ENCODE measurements at places on chromosomes 5 and 9. TPM values are rescaled to one million over a fixed set of nuclear protein-coding genes. Genes with fewer than 3 reads are reported as not detected.

DNA sequence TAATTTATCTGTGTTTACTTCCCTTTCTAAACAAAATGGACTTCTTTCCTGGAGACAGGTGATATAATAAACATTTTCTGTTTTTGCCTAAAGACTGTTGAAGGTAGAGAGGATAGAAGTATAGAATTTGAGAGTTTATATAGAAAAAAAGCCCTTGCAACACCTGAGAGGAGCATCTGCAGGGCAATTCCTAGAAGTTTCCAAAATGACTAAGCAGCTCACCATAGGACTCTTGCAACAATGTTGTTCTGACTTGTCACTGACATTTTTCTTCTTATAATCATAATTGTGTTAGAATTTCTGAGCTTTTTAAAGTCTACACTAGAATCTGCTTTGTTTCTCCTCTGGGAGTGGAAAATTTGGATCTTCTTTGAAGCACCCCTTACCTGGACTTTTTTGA, 216.8 kb downstream of the TUSC1 start:
- H3K4me3 ChIP-seq, result no peak overlapping the region
- H3K36me3 ChIP-seq, result no peaks in the 10 kb centered on the region
- no peak overlapping the region for H3K27ac ChIP-seq
- H3K4me1 ChIP-seq, result no peaks in the 10 kb centered on the region

Gene GNAQ
- total RNA-seq, result 95.5 TPM

DNA sequence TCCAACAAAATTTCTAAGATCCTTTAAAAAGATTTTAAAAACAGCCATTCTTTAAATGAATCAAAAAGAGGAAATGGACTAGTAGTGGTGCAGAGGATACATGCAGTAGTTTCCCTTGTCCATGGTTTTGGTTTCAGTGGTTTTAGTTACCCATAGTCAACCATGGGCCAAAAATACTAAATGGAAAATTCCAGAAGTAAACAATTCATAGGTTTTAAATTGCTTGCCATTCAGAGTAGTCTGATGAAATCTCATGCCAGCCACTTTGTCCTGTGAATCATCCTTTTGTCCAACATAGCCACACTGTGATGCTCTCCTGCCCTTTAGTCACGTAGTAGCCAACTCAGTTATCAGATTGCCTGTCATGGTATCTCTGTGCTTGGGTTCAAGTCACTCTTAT, 286.1 kb downstream of the ANXA1 start:
- no peak overlapping the region for H3K27ac ChIP-seq
- H3K27me3 ChIP-seq, result no peaks in the 10 kb centered on the region
- no peaks in the 10 kb centered on the region for H3K4me1 ChIP-seq
- H3K36me3 ChIP-seq, result no peaks in the 10 kb centered on the region

- no peak for DNase-seq
- no peak overlapping the region for H3K4me3 ChIP-seq
- H3K27me3 ChIP-seq, result no peaks in the 10 kb centered on the region
- H3K36me3 ChIP-seq, result no peaks in the 10 kb centered on the region
Observed at GRCh38 chr5:38450627-38451026, 105.8 kb downstream of the LIFR start.

Gene COQ4
- total RNA-seq, result 36.2 TPM

- DNase-seq, result no peak
- no peaks in the 10 kb centered on the region for H3K36me3 ChIP-seq
- H3K4me1 ChIP-seq, result no peaks in the 10 kb centered on the region
Observed at GRCh38 chr9:89739511-89739910, 134.7 kb downstream of the GADD45G start.

GRCh38 chr5:57358796-57359592, 123.6 kb downstream of the ACTBL2 start:
- no peak overlapping the region for H3K4me3 ChIP-seq
- no peaks in the 10 kb centered on the region for H3K27me3 ChIP-seq
- H3K36me3 ChIP-seq, result no peaks in the 10 kb centered on the region
- H3K27ac ChIP-seq, result no peak overlapping the region

DNA sequence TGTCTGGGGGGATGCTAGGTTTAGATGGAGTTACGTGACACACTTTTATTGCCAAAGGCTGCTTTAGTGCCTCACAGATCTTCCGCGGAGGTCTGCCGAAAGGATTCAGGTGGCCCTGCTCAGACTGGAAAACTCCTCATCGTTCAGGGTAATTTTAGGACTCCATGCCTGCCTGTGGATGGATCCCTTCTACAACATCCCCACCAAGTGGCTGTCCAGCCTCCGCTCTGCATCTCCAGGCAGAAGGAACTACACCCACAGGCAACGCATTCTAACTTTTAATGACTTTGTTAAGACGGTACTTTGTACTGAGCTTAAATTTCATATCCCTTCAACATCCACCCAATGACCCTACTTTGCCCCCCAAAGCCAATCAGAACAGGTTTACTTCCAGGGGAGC, 29.4 kb downstream of the ATPSCKMT start:
- H3K36me3 ChIP-seq, result peaks cover 20% of the 10 kb centered on the region
- no peaks in the 10 kb centered on the region for H3K4me1 ChIP-seq
- H3K27ac ChIP-seq, result no peak overlapping the region
- no peak overlapping the region for H3K4me3 ChIP-seq
- DNase-seq, result no peak
- H3K27me3 ChIP-seq, result no peaks in the 10 kb centered on the region

- no peak overlapping the region for H3K27ac ChIP-seq
- peaks cover 5% of the 10 kb centered on the region for H3K27me3 ChIP-seq
- H3K36me3 ChIP-seq, result no peaks in the 10 kb centered on the region
- no peak for DNase-seq
- H3K4me3 ChIP-seq, result no peak overlapping the region
Observed at GRCh38 chr5:2185646-2186471, 303.1 kb upstream of the IRX4 start.

DNA sequence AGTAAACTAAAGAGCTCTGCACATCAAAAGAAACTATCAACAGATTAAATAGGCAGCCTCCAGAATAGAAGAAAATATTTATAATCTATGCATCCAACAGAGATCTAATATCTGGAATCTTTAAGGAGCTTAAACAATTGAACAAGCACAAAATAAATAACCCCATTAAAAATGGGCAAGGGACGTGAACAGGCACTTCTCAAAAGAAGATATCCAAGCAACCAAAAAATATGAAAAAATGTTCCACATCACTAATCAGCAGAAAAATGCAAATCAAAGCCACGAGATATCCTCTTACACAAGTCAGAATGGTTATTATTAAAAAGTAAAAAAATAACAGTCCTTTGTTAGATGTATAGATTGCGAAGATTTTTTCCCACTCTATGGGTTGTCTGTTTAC, 109.1 kb upstream of the TRPC7 start:
- no peak overlapping the region for H3K27ac ChIP-seq
- H3K4me3 ChIP-seq, result no peak overlapping the region
- no peaks in the 10 kb centered on the region for H3K36me3 ChIP-seq
- no peak for DNase-seq
- no peaks in the 10 kb centered on the region for H3K27me3 ChIP-seq
- H3K4me1 ChIP-seq, result no peaks in the 10 kb centered on the region

GRCh38 chr5:135950611-135951010, 4.2 kb downstream of the LECT2 start:
- no peaks in the 10 kb centered on the region for H3K4me1 ChIP-seq
- H3K36me3 ChIP-seq, result no peaks in the 10 kb centered on the region
- no peak for DNase-seq
- no peak overlapping the region for H3K27ac ChIP-seq

Gene SLC34A3
- not detected for total RNA-seq

Gene CMBL
- total RNA-seq, result 26.9 TPM

DNA sequence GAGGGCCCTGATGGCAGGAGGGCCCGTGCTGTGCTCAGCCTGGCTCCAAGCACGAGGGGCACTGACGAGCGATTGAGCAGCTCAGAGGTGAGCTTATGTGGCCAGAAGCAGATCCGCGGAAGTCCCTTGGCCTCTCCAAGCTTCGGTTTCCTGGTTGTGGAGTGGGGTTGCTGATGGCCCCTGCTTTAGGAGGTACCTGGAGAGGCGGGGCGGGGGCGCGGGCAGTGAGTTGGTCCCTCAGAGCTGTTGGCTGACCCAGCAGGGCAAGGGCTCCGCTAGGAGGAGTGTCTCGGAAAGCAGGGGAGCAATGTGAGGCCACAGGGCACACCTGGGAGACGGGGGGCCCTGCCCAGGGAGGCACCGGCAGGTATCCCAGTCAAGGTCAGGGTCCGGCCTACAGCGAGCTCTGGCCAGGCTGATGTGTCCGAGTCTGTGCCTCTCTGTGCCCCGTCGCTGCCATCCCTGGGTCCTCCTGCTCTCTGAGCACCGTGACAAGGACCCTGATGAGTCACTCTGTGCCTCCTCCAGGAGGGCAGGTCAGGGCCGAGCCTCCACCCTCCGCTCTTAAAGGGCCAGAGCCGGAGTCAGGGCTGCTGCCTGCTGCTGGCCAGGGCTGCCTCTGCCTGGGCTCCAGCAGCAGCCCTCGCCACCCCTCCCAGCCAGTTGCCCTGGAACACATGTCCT, 14.8 kb downstream of the NCS1 start:
- H3K27ac ChIP-seq, result no peak overlapping the region
- DNase-seq, result peak; percentile 85
- no peaks in the 10 kb centered on the region for H3K27me3 ChIP-seq
- no peak overlapping the region for H3K4me3 ChIP-seq
- no peaks in the 10 kb centered on the region for H3K36me3 ChIP-seq

DNA sequence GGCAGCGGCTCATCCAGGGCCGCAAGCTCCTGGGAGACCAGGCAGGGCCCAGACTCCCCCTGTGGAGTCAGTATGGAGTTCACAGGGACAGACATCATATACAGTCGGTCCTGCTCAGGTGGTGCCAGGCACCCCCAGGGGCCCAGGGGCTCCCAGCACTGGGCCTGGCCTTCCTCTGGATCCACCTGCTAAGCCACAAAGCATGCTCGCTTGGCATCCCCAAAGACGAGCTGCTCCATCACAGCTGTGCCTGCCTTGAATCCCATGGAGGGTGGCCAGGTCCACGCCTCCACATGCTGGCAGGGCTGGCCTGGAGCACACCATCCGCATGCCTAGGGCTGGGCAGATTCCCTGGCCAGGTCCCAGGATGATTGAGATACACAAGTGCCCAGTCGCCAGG, 4.6 kb downstream of the BICD2 start:
- no peaks in the 10 kb centered on the region for H3K36me3 ChIP-seq
- peaks cover 45% of the 10 kb centered on the region for H3K4me1 ChIP-seq
- H3K4me3 ChIP-seq, result no peak overlapping the region
- no peaks in the 10 kb centered on the region for H3K27me3 ChIP-seq
- DNase-seq, result no peak
- no peak overlapping the region for H3K27ac ChIP-seq

- H3K27ac ChIP-seq, result no peak overlapping the region
- DNase-seq, result no peak
- no peaks in the 10 kb centered on the region for H3K4me1 ChIP-seq
- no peak overlapping the region for H3K4me3 ChIP-seq
- H3K27me3 ChIP-seq, result peaks cover 64% of the 10 kb centered on the region
Observed at GRCh38 chr5:77546-77945, 14.4 kb upstream of the PLEKHG4B start.

DNA sequence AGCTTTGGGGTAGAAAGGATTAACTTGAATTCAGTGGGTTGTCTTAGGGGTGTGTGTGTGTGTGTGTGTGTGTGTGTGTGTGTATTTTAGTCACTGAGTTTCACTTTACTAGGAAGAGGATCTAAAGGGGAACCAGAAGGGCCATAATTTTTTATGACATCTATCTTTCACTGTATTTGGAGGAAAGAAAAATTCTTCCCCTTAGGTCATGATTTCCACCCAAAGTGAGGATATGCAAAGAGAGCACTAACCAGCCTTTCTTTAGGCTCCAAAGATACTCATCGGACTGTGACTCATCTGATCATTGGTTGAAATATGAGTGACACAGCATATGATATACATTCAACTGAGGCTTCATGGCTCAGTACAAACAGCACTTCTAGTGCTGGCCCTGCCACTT, 75.2 kb upstream of the RASGRF2 start:
- no peak for DNase-seq
- H3K4me3 ChIP-seq, result no peak overlapping the region
- H3K27ac ChIP-seq, result no peak overlapping the region
- no peaks in the 10 kb centered on the region for H3K27me3 ChIP-seq
- H3K36me3 ChIP-seq, result peaks cover 7% of the 10 kb centered on the region

DNA sequence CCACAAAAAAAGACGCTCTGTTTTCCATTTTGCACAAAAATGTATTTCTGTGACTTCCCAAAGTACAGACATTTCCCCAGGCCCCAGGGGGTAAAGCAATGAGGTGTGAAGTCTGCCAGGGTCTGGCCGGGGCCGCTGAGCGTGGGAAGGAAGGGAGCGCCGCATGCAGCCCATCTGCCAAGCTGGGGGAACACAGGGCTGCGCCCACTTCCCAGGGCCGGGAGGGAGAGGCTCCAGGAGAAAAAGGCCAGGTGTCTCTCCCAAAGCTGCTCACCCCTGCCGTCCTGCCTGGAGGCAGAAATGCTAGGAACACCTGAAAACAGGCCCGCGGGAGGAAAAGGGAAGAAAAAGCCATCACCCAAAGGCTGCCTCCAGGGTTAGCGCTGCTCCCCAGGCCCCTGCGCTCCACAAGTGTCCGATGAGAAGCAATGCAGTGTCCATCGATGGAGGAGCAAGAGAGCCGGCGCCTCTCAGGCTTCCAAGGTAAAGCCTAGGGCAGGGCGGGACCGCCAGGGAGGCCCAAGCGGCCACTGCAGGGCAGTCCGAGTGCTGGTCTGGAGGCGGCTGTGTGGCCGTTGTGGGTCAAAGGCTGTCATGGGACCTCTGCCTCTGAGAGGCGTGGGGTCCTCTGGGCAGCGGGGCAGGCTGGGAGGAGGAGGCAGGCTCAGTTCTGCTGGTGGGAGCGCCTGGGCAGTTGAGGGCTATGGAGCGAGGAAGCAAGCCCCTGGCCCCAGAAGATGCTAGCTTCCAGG, 6.0 kb upstream of the ZDHHC12 start:
- H3K27ac ChIP-seq, result no peak overlapping the region
- H3K4me3 ChIP-seq, result no peak overlapping the region
- H3K27me3 ChIP-seq, result no peaks in the 10 kb centered on the region
- no peaks in the 10 kb centered on the region for H3K36me3 ChIP-seq
- H3K4me1 ChIP-seq, result no peaks in the 10 kb centered on the region

DNA sequence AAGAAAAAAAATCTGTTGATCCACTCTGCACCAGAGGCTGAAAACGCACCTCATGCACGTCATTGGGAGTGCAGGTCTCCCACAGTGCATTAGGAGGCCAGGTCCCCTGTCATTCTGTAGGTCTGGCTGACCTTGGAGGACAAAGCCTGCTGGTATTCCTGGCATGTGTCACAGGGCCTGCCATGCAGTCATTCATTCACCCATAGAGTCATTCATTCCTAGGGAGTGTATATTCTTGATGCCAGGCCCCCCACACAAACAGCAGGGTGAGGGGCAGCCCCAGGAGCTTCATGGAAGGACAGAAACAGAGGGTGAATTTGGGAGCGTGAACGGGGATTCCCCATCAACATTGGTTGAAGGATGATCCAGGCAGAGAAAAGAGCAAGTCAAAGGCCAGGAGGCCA, 2.2 kb downstream of the GBGT1 start:
- H3K4me3 ChIP-seq, result no peak overlapping the region
- H3K27ac ChIP-seq, result no peak overlapping the region
- H3K36me3 ChIP-seq, result peaks cover 28% of the 10 kb centered on the region
- peaks cover 40% of the 10 kb centered on the region for H3K4me1 ChIP-seq
- DNase-seq, result no peak
- H3K27me3 ChIP-seq, result peaks cover 20% of the 10 kb centered on the region

GRCh38 chr9:136031741-136032730, 63.1 kb downstream of the NACC2 start:
- H3K36me3 ChIP-seq, result no peaks in the 10 kb centered on the region
- no peaks in the 10 kb centered on the region for H3K27me3 ChIP-seq
- H3K27ac ChIP-seq, result peak overlapping the region; percentile 9
- no peaks in the 10 kb centered on the region for H3K4me1 ChIP-seq
- H3K4me3 ChIP-seq, result no peak overlapping the region
- no peak for DNase-seq

GRCh38 chr9:126261584-126262356, 64.9 kb upstream of the MVB12B start:
- no peak overlapping the region for H3K4me3 ChIP-seq
- H3K27ac ChIP-seq, result no peak overlapping the region
- H3K27me3 ChIP-seq, result peaks cover 22% of the 10 kb centered on the region
- no peaks in the 10 kb centered on the region for H3K4me1 ChIP-seq
- H3K36me3 ChIP-seq, result no peaks in the 10 kb centered on the region

Data from left lung (tissue), 14 donors.